Stimulated activated CD8-positive, alpha-beta memory T cell treated with anti-CD3 and anti-CD28 coated beads, Interleukin-2, amount 100 ng/mL, for 1 hour (primary cell): ENCODE measurements at places on chromosomes 13 and 19.

DNA sequence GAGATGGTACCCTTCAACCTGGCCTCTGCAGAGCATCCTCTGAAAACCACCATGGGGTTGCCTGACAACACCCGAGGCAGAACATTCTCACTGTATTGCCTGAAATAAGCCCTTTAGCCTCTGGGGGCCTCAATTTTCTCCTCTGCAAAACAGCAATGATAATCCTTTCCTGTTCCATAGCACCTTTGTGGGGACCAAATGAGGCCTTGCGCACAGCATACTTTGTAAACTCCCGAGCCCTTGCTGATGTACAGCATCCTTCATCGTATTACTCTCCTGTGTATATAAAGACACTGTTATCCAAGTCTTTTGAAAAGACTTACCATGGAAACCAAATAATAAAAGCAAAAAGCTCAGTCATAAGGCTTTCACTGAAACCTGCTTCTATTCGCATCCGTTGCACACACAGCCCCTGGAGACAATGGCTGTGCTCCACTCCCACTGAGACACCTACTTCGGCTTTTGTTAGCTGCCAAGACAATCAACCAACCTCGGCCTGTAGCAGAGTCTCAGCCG is 276.0 kb downstream of the FOXO1 start:
- DNase-seq = no peak

DNA sequence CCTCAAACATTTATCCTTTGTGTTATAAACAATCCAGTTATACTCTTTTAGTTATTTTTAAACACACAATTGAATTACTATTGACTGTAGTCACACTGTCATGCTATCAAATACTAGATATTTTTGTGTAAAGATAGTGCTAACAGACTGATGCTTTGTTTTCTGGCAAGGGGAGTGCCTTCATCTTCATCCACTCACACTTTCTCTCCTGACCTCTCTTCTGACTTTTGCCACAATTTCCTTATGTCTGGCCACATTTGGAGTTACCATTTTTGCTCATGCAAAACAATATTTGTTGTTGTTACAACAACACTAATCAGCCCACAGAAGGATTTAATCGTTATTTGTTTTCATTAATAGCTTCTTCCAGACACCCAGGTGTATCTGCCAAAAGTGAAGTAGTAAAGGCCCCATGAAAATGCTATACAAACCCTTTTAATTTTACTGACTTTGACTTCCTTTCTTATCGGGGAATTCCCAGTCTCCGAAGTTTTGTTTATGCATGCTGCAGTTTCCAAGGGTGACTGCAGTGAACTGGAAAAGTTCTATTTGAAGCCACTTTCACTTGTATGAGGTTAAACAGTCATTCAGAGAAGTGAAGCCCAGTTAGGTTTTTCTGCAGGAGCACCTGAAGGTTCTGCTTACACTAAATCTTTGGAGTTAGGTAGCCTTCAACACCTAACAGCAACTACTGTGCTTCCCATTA is 66.1 kb upstream of the FRY start:
- DNase-seq = no peak

- no peak for DNase-seq
These were observed 169.6 kb upstream of the SOX1 start for GRCh38 chr13:111897178-111897845.

- no peak for DNase-seq
These were observed 27.6 kb downstream of the EDNRB start for GRCh38 chr13:77891041-77891440.

- no peak for DNase-seq
These were observed 12.7 kb downstream of the PLEKHJ1 start for GRCh38 chr19:2223391-2223790.

DNA sequence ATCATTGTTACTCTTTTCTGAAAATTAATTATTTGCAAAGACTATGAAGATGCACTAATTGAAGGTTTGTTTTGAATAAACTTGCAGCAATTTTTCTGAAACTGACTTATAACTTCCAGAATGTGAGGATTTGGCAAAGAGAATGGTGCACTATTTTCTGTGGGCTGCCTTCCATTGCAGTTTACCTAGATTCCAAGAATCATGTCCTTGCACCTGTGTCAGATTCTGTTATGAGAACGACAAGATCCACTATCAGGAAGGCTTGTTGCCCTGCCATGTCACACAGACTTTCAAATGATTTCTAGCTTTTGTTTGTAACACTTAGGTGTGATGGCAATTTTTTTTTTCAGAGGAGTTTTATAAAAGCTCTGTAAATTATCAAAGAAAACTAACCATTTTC is 5.6 kb upstream of the SLAIN1 start:
- DNase-seq = no peak

GRCh38 chr19:38665950-38666662 is 18.7 kb downstream of the ACTN4 start:
- no peak for DNase-seq

- DNase-seq = no peak
These were observed 107.2 kb downstream of the CACNA1A start for GRCh38 chr19:13398780-13399726.

DNA sequence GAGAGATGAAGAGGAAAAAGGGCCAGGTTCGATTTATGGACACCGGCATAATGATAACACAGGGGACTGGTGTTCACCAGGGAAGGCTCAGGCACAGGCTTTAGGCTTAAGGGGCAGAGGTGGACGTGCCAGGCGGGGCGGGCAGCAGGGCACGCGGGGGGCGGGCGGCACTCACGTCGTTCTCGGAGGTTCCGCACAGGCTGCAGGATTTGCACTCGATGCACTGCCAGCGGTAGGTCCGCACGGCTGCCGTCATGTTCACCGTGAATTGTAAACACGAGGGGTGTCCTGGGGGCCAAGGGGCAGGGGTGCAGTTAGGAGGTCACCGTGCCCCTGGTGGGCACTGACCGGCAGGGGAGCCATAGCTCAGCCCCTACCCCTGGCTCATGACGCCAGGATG is 10.6 kb downstream of the DPF1 start:
- no peak for DNase-seq

DNA sequence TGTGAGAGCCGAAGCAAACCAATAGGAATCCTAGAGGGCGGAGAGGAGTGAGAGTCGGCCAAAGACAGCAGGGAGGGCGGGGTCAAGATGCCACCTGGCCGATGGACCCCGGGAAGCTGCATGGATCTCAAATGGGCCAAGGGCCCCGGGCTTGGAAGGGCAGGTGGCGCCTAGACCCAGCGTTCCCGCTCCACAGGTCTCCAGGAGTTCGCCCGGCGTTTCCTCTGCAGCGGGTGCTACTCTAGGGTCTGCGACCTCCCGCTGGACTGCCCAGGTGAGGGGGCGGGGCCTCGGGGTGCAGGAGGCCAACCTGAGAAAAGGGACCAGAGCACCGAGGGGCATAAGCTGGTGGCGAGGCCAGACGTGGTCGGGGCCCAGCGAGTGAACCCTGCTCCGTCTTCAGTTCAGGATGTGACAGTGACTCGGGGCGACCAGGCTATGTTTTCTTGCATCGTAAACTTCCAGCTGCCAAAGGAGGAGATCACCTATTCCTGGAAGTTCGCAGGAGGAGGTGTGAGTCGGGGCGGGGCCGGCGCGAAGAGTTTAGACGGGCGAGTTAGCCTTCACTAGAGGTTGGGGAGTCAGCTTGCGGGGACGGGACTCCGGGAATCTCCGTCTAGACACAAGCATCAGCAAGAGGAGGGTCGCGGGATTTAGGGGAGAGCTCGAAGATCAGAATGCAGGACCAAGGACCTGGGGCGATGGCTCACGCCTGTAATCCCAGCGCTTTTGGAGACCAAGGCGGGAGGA is 9.9 kb downstream of the SPACA6 start:
- DNase-seq = no peak

- DNase-seq = no peak
These were observed 29.4 kb upstream of the ZNF492 start for GRCh38 chr19:22604571-22605274.

DNA sequence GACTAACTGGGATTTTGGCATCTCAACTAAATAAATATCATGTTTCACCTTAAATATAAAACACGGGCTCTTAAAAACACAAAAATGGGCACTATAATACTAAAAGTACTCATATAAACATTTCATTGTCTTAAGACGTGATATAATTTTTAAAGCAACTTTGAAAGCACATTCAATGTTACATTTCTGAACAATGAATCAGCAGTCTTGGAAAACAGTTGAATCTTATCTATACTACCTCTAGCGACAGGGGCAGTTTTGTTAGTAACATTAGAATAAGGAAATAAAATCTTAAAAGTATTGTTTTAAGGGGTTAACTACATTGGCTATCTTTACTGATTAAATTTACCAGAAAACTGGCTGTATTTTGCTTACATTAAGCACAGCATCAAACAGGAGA is 156.9 kb downstream of the UGGT2 start:
- DNase-seq = no peak

- no peak for DNase-seq
These were observed 358.1 kb downstream of the OXGR1 start for GRCh38 chr13:96636001-96636709.

- no peak for DNase-seq
These were observed 82.6 kb upstream of the FARP1 start for GRCh38 chr13:98060282-98060681.

GRCh38 chr13:62706048-62706447 is 1290.4 kb upstream of the PCDH20 start:
- no peak for DNase-seq

GRCh38 chr13:113652404-113653263 is 5.4 kb downstream of the ATP4B start:
- no peak for DNase-seq

GRCh38 chr19:33333151-33333550 is 30.8 kb upstream of the CEBPA start:
- no peak for DNase-seq

DNA sequence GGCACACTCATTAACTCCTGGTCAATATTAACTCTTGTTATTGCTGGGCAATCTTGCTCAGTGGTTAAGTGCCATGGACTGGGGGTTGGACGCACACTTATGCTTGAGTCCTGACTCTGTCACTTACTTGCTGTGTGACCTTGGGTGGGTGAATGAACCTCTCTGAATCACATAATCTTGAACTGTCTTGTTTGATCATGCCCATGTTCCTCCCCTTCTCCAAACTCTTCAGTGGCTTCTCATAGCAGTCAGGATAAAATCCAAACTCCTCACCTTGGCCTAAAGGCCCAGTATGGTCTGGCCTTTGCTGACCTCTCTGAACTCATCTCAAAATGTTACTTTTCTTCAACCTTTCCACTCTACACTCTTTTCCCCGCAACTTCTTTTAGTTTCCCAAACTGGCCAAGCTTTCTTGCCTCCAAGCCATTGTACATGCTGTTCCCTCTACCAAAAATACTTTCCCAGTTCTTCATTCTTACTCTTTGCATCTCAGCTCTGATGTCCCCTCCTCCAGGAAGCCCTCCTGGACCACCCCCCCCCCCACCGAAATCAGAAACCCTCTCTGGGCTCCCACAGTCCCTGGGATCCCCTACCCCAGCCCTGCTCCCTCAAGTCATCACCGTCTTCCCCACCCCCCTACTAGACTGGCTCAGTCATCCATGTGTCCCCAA is 2.4 kb downstream of the MYPOP start:
- no peak for DNase-seq

DNA sequence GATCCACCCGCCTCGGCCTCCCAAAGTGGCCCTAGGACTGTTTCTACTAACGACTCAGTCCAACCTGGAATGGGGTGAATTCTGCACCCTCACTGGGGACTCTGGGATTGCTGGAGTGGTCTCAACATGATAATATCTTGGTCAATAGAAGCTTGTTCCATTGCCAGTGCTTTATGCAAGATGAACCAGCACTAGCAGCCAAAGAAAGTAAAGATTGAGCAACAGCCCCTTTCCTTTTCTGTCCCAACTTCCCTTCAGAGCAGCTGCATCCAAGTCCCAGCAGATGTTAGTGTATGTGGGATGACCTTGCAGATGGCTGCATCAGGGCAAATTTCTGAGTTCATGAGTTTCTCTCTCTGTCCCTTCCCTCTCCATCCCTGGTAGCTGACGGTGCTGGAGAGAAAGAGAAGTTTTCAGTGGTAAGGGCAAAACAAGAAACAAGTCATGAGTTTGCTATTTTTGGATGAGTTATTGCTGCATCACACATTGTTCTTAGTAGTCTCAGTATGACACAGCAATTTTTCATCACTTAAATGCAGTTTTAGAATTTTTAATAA is 183.6 kb upstream of the EDNRB start:
- DNase-seq = no peak

DNA sequence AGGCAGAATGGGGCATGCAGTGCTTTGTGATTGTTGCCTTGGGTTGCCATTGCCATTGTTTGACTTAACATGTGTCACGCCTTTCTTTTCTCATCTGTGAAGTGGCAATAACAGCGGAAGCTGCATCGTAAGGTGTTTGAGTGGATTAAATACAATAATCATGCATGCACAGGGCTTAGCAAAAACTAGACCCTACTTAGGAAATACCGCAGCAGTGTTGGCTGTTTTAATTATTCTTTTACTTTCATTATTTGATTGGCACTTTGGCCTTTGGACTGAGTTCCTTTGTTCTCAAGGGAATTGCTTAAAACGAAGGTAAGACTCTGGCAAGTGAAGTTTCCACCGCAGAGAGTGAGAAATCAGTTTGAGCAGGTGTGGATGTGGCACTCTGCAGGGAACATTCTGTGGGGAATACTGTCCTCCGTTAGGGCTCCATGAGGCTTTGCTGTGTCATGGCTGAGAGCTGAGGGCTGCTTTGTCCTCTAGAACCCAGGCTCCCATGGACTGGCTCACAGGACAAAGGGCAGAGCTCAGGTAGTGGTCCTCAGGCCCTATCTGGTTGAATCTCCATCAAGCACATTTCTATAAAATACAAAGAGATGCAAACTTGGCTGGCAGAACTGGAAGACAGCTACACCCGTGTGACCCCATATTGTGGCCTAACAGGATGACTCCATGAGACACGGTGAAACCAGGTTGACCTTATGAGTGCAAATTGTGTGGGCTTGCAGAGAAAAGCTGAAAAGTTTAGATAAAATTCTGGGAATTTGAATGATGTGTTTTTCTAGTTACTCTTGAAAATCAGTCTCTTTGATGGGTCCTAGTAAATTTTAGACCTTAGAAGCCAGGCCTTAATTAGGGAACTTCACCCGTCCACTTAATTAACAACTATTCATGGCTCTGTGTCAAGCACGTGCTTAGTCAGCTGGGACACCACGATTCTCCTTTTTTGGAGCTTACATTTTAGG is 407.2 kb downstream of the KCNRG start:
- no peak for DNase-seq

GRCh38 chr19:6800991-6801484 is 28.5 kb downstream of the VAV1 start:
- no peak for DNase-seq

DNA sequence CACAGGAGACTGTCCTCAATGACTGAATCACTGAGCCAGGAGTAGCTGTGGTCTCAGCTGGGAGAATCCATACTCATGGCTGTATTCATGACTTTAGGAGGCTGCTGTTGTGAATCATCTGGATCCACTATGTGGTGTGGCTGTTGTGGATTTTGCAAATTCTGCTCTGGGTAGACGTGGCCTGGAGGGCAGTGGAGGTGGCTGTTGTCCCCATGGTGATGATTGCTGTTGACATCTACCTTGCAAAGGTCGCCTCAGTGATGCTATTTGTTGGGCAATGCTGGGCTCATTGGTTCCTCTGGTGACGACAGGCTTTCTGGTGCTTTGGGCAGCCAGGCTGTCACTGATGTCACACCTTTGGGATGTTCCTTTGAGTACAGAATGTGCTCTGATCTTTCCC is 23.9 kb downstream of the MUC16 start:
- no peak for DNase-seq

- DNase-seq = no peak
These were observed 3.0 kb downstream of the GADD45GIP1 start for GRCh38 chr19:12953799-12954611.

- no peak for DNase-seq
These were observed 10.8 kb downstream of the LATS2 start for GRCh38 chr13:21050288-21051197.

GRCh38 chr19:35170359-35171061 is 16.0 kb downstream of the FXYD5 start:
- DNase-seq = no peak
